ENCODE measurements at places on chromosomes 5 and 9.

DNA sequence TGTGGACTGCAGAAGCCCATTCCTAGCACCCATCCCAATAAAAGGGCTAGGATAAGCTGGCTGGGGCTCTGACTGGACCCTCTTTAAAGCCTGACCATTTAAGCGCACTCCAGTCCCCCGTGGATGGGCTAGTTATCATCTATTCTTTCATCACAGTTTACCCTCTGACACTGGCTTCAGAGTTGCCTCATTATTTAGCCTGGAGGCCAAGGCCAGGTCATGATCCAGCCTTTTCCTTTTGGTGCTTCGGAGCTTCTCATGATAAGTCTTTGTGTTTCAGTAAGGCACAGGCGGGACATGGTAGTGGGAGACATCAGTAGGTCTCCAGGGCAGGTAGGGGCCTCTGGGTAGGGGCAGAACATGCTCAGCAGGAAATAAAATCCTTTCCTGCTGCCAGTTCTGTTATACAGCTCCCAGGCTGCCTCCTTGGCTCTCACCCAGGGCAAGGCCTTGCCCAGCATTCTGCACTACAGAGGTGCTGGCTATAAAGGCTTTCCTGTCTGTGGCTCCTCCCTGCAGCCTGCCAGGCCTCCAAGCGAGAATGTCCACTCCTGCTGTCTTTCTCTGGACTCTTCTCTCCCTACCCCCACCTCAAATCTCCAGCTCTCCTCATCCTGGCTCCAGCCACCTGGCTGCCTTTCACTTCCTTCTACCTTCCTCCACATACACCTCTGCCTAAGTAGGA, 128.8 kb downstream of the FSTL4 start:
- DNase-seq = no peak

DNA sequence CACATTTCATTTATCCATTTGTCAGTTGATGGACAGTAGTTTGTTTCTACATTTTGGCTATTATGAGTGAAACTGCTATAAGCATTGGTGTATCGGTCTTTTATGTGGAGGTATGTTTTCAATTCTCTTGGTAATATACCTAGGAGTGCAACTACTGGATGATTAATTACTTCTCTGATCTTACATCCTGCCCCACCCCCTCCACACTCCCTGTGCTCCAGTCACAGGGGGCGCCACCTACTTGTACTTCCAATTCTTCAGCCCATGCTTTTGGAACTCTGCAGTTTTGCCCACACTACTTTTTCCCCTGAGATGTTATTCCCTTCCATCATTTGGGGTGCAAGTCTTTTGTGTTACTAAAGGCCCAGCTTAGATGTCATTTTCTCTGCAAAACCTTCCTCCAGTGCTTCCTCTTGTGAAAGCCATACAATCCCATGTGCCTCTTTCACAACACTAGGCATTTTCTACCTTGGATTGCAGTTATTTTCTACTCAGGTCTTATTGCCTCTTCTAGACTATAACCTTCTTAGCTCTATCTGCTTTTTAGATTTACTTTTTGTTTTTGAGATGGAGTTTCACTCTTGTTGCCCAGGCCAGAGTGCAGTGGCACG, 42.1 kb downstream of the SEC61B start:
- no peak for DNase-seq

DNA sequence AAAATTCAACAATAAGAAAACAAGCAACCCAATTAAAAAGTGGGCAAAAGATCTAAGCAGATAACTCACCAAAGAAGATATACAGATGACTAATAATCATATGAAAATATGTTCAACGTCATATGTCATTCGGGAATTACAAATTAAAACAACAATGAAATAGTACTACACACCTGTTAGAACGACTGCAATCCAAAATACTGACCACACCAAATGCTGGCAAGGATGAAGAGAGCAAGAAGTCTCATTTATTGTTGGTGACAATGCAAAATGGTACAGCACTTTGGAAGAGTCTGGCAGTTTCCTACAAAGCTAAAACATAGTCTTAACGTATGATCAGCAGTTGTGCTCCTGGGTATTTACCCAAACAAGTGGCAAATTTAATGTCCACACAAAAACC, 37.5 kb downstream of the NDUFS4 start:
- peak; percentile 7 for DNase-seq

GRCh38 chr9:69149321-69149807, 24.7 kb upstream of the TJP2 start:
- DNase-seq = peak; percentile 40

DNA sequence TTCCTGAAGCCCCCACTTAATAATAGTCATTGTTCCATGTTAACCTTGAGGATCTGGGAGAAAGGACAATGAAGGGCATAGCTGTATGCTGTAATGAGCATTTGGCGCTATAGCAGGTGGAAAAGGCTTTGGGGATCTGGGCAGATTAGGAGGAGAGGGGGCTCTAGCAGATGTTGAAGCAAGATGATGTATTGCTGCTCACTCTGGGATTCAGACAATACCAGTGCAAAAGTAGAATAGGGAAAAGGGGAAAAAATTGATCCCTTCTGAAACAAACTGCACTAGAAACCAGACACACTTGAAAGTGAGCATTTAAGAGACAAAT, 575.3 kb upstream of the MEF2C start:
- DNase-seq = no peak

- DNase-seq = no peak
These were observed 592.2 kb upstream of the ZNF608 start for GRCh38 chr5:125338440-125339174.

- DNase-seq = no peak
These were observed 21.6 kb upstream of the SSBP2 start for GRCh38 chr5:81772488-81772887.

All from T47D (cell line).